ENCODE measurements at places on chromosomes 4 and X.

DNA sequence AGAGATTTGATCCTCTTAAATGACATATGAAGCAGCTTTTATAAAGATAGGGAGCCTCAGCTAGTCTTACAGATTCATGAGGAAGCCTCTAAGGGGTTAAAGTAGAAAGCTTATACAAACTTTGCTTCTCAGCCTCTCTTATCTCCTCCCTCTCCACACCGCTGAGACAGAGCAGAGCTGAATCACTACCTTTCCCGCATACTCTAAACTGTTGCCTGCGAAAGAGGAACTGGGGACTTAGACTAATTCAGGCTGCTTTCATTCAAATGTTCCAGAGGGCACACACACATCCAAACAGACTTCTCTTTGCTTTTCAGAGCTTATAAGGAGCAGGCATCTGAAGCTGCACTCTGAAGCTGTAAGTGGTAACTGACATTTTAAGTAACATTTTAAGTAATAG is at the start of gene SERTM2:
Gene SERTM2 (plus strand): TSS at position 169 of the 400 bp plus-strand sequence. CDS start 7,213 bp downstream, outside the sequence.
- no peak for DNase-seq

GRCh38 chr4:119105605-119106004 is 30.0 kb upstream of the MYOZ2 start:
- DNase-seq: no peak

DNA sequence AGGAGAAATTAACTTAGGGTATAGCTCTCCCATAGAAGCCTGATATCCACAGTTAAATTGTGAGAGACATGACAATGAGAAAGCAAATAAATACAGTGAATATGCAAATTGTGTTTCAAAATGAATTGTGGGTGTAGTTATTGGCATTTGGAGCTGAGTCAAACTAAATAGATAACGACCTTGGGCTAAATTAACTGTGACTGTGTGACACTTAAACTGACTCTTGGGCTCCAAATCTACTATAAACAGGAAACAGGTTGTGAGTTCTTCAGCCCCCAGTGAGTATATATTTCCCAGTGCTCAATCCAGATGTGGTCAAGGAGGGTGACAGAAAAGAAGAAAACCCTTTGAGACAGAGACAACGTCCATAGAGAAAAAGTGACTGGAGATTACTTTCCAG is 11.3 kb upstream of the MAGEA10 start:
- no peak for DNase-seq

GRCh38 chr4:156972379-156973015 is 898 bp upstream of the PDGFC start:
- no peak for DNase-seq

DNA sequence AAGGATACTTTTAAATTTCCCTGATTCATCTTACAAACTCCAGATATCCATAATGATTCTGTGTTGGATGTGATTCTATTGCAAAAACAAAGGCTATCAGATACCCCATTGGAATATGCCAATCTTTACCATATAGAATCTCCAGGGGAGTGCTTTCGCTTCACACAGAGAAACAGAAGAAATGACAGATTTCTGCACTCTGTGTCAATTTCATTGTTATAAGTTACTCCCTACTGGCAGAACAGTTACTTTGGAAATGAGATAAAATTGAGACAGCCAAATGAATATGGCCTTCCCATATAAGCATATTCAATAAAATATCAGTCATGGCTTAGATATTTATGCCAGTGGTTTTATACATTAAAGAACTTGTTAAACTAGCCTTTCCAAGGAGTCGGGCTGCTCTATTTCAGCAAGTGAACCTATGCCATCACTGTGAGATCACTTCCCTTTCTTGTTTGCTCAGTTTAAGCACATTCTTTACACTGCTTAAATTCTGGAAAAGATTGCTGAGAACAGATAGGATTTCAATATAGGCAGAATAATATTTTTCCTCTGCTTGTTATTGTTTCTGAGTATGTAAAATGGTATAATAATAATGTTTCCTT is 127.5 kb upstream of the ANXA10 start:
- DNase-seq: no peak

DNA sequence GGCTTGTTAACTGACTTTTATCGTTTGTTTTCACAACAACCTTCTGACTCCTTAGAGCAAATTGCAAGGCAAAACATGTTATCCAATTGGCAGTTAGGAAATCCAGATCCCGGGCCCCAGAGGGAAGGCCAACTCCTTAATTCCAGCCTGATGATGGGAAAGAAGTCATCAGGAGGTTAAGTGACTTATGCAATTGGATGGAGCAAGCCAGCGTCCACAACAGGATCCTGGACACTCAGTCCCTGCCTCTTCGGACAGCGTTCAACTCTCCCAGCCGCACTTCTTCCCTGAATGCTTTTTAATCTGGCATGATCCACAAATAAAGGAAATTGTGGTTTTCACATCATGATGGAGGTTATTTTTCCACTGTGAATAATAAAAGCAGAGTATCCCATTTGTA is 310.1 kb downstream of the RAB28 start:
- DNase-seq: no peak

- DNase-seq: no peak
These were observed 461.3 kb upstream of the TECRL start for GRCh38 chr4:64870558-64870957.

- DNase-seq: no peak
These were observed 15.2 kb upstream of the PDLIM5 start for GRCh38 chr4:94436512-94436911.

- DNase-seq: no peak
These were observed 385.6 kb downstream of the HNRNPD start for GRCh38 chr4:81988178-81988577.

DNA sequence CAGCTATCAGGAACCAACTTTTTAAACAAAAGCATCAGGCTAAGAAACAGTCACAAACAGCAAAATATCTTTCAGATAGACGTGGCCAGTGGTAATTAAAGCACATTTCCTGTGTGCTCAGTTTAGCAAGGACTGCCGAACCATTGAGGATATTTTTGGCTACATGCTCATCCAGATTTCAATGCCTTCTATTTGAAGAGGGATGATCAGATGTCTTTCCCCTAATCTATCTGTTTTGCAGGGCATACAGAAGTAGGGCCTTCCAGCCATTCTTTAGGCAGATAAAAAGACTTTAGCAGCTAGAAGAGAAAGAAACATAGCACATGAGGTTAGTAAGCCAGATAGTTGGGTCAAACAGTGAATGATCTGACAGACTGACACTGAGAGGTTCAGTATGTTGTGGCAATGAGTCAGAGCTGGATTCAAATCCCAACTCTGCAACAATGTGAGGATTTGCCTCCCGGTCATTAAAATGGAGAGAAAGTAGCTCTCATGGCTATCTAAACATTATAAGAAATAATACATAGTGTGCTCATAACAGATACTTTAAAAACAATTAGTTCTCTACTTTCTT is 100.0 kb upstream of the PRKG2 start:
- no peak for DNase-seq

GRCh38 chr4:1767061-1767769 is 25.9 kb upstream of the FGFR3 start:
- no peak for DNase-seq

DNA sequence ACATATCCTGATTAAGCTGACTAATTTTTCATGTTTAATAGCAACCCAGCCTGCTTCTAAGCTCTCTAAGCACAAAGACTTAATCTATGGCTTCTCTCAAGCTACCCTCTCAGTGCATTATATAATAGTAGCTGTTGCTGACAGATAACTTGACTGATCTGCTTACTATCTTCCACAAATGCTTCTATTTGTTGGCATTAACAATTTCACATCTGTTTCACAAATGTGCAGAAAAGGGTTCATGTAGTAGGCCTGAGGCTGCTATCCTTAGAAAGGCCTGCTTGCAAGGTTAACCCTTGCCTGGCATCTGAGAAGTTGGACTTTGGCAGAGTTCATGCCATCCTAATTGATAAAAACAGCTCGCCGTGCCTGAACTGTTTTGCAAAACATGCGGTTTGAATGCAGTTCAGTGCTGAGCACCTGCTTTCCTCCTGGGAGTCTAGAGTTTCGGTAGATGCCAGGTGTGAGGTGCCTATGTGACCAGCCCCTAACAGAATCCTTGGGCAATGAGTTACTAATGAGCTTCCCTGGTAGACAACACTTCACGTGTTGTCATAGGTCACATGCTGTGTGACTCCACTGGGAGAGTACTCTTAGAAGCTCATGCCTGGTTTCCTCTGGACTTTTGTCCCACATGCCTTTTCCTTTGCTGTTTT is 68.4 kb downstream of the NSG1 start:
- DNase-seq: no peak

DNA sequence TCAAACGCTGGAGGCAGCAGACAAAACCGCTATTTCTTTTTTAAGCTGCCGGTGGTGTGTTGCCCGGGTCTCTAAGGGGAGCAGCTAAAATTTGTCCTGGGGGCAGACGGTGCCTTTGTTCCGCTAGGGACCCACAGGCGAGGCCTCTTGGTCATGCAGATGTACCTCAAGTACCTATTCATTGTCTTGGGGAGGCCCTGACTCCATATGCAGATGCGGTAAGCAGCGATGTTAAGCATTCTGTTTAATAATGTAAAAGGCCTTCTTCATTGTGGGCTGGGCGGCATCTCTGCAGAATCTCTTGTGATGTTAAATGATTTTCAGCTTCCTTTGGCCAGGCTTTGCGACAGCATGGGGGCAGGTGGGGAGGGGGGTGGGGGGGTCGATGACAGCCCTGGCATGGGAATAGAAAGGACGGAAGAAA is 98.9 kb upstream of the PJA1 start:
- no peak for DNase-seq

DNA sequence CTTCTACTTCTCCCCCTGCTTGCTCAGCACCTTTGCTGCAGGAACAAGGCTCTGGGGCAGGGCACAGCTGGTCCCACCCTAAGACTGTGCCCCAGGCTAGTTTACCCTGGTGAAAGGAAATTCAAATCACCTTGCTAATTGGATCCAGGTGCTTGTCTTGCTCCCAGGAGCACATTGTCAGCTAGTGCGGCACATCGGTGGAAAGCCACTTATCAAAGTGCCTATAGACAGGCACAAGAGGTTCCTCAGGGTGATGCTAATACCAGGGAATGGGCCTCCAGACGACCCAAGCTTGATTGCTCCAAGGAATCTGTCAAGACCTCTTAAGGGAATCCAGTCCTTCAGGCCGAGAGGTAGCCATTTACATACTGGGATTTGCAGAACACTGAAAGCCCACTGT is 64.5 kb upstream of the PRPS1 start:
- DNase-seq: no peak

GRCh38 chr4:94833394-94833793 is 75.6 kb downstream of the BMPR1B start:
- DNase-seq: no peak

GRCh38 chr4:101807351-101807750 is 16.8 kb downstream of the BANK1 start:
- no peak for DNase-seq

DNA sequence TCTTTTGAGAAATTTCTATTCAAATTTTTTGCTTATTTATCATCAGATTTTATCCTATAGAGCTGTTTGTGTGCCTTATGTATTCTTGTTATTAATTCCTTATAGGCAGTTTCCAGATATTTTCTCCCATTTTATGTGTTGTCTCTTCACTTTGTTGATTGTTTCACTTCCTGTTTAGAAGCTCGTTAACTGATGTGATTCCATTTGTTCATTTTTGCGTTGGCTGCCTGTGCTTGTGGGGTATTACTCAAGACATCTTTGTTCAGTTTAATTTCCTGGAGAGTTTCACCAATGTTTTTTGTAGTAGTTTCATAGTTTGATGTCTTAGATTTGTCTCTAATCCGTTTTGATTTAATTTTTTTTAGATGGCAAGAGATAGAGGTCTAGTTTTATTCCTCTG is 14.6 kb downstream of the ZNF718 start:
- no peak for DNase-seq

- no peak for DNase-seq
These were observed 271.2 kb downstream of the CHIC1 start for GRCh38 chrX:73834219-73834618.

- DNase-seq: no peak
These were observed 66.9 kb downstream of the MFAP3L start for GRCh38 chr4:169959254-169959653.

DNA sequence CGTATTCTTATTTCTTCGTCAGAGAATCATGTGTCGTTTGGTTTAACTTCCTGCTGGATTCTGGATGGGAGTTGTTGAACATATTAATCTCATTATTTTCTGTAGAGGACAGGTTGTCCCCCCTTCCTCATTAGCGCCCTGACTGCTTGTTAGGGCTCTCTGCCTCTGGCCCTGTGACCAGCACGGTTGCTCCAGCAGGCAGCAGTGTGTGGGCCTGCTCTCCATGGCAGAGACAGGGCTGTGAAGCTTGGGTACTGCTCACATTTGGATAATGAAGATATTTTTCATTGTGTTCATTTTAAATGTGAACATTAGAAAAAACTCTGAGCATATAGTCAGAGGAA is 102.7 kb downstream of the KLHL8 start:
- no peak for DNase-seq

DNA sequence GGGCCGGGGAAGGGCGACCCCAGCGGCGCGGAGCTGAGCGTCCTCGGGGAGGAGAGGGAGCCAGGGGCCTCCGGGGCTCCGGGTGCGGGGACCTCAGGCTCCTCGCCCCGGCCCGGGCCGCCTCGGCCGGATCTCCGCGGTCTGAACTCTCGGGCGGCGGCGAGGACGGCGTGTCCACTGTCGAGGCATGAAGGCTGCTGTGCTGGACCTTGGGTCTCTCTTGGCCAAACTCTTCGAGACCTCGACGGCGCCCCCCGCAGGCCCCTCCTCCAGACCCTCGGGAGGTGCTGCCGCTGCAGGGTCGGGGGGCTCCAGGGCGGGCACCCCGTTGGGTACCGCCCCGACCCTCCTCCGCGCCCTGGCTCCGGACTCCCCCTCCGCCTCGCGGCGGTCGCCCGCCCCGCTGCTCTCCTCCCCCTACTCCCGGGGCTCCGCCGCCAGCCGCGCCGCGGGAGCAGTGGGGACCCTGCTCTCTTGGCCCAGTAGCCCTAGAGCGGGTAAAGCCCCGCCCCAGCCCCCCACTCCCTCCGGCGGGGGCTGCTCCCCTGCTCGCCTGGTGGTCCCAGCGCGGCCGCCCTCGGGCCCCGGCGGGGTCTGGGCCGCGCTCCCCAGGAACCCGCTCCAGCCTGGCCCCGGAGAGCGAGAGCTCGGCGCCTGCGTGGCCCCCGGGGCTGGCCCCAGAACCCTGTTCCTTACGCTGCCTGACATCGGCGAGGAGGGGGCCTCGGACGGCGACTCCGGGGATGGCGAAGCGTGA is 564 bp downstream of the FAM149A start:
- no peak for DNase-seq

DNA sequence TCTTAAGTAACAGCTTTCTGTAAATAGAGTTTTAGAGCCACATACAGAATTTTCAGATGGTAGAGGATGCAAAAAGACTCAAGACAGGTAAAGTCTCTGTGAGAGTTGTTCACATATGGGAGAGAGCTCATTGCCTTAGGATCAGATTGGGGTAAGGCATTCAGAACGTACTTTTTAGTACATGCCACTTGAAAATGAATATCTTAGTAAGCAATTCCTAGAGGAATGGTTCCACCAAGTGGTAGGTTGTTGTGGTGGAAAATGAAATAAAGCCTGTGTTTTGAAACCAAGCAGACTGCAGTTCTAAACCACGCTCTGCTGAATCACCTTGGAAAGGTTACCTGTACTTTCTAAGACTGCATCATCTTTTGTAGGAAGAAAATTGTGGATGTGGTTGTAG is 547.0 kb upstream of the LCORL start:
- DNase-seq: no peak

- no peak for DNase-seq
These were observed 12.3 kb downstream of the PGRMC2 start for GRCh38 chr4:128275346-128275745.

- peak; percentile 75 for DNase-seq
These were observed at the start of gene CXXC4 for GRCh38 chr4:104494822-104495559. Gene CXXC4 (minus strand): TSS chr4:104494894. CDS start chr4:104491802, 3,092 bp downstream.

Data from amygdala (tissue), 56 donors.